ENCODE measurements at places on chromosomes 12 and 14.

- no peak for DNase-seq
Measured at GRCh38 chr12:96658075-96658474, 168.7 kb downstream of the CFAP54 start.

DNA sequence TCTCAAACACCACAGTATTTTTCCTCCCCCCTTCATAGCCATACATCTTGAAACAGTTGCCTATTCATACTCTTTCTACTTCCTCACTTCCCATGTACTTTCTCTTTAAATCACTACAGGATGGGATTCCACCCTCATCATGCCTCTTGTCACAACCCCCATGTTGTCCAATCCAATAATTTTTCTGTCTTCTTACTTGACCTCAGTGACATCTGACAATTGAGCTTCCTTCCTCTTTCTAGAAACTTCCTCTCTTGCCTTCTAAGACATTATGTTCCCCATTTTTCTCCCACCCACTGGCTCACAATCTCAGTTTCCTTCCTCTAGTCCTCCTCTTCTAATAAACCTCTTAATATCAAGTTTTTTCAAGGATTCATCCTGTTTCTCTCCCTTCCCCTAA, 5.3 kb downstream of the C2CD5 start:
- DNase-seq, result no peak

DNA sequence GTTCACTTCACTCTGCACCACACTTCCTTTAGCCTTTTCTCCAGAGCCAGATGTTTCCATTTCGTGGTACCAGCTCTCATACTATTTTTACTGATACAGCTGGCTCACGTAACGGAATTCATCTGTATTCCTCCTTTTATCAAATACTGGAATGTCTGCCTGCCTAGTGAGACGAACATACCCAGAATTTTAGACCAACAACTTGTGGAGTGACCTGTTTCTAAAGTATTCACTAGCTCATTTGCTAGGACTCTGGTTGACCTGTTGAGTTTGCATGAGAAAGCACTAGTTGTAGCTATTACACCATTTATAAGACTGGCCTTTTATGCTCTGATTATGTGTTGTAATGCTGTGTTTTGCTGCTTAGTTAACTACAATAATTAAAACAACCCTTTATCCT, 22.6 kb downstream of the KCNA5 start:
- no peak for DNase-seq

DNA sequence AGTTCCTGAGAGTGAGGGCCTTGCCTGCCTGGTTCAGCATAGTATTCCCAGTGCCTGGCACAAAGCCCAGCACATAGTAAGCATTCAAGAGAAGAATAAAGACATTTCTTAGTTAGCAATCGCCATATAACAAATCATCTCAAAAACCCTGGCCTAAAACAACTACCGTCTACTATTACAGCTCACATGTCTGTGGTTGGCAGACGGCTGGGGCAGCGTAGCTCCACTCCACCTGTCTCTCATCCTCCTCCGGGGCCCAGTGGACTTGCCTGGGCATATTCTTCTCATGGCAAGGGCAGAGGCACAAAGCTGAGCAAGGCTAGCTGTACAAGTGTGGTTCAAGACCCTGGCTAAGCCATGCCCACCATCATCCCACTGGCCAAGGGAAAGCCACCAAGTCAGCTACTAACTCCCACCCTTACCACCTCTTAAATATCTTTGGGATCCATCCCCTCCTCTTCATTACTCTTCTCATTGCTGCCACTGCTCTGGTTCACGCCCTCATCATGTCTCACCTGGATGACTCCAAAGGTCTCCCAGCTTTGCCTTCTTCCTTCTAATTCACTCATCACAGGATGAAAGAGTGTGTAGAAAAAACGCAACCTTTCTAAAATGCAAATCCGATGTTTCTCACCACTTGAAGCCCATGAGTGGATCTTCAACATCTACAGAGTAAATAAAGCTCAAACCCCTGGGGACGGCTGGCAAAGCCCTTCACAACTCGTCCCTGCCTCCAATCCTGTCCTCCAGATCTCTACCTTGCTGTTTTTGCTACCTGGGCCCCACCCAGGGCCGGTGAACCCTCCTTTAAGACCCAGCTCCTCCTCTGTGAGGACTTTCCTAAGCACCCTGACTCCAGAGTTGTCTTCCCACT, 10.4 kb downstream of the TMEM229B start:
- no peak for DNase-seq

GRCh38 chr14:102958461-102958860, 36.0 kb downstream of the AMN start:
- no peak for DNase-seq

Data from GM06990 (cell line).